ENCODE measurements at places on chromosomes 7 and 10.

DNA sequence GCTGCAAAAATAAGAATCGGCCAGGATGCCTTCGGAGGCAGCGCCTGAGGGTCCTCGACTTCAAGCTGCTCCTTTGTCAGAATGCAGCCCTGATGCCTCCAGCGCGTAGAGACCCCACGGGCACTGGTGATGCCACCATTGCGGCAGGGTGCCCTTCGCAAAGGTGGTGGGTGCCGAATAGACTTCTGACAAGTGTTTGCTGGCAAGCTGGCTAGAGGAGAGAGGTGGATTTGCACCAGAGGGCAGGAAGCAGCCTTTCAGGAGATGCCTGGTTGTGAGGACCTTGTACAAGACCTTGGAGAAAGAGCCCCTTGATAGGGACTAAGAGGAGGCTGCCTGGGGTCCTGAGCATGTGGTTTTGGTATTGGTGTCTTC is 103.2 kb upstream of the PPIF start:
- no peak for DNase-seq

GRCh38 chr10:61078542-61079275 is 134.7 kb upstream of the RHOBTB1 start:
- no peak for DNase-seq

- no peak for DNase-seq
Observed at GRCh38 chr10:90784771-90785170, 73.1 kb downstream of the HTR7 start.

- no peak for DNase-seq
Observed at GRCh38 chr7:159050704-159051103, 94.0 kb downstream of the VIPR2 start.

- DNase-seq, result no peak
Observed at GRCh38 chr7:40133561-40134427, 628 bp downstream of the MPLKIP start.

- peak; percentile 22 for DNase-seq
Observed at GRCh38 chr7:26369593-26369992, 77.9 kb downstream of the SNX10 start.

GRCh38 chr10:114068054-114068707 is 24.5 kb downstream of the ADRB1 start:
- no peak for DNase-seq

DNA sequence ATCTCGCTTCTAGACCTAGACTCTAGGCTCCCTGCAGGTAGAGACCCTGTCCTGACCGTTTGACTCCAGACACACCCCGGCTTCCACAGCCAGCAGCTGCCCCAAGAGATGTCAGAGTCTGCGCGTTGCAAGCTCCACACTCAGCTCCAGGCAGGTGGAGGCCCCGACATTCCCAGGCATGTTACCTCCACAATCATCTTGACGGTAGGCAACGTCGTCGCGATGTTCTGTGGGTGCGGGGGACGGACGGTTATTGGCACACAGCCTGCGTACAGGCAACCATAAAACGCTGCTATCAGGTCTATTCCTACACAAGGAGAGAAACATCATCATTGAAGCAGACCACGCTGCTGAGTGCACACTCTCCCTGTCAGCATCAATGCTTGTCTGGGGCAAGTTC is 213.2 kb downstream of the ZMYND11 start:
- no peak for DNase-seq

DNA sequence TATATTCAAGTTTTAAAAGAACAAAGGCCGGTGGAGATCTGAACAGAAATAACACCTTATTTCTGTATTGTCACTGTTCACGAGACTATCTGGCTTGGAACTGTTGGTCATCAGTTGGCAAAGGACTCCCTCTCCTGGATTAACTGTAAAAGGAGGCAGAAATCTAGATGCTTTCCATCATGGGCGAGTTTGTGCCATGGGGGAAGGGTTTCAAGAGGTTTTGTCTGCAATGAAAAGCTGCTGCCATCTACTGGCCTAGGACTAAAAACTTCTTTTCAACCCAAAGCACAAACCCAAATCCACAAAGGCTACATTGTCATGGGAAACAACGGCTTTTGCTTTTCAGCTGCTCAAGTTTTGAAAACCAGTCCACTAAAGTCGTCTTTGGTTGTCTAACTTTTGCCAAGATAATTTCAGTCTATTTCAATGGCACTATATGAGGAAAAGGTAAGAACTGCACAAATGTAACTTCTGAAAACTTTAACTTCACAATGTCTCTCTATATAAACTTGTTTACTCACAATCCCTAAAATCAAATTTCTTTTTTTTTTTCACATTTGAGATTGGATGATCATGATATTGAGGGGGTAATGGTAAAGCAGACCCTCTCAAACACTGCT is 196.8 kb downstream of the SKAP2 start:
- peak; percentile 96 for DNase-seq

- no peak for DNase-seq
Observed at GRCh38 chr7:150734254-150734653, 3.0 kb upstream of the GIMAP5 start.

- no peak for DNase-seq
Observed at GRCh38 chr7:16359216-16359615, 62.1 kb downstream of the CRPPA start.

DNA sequence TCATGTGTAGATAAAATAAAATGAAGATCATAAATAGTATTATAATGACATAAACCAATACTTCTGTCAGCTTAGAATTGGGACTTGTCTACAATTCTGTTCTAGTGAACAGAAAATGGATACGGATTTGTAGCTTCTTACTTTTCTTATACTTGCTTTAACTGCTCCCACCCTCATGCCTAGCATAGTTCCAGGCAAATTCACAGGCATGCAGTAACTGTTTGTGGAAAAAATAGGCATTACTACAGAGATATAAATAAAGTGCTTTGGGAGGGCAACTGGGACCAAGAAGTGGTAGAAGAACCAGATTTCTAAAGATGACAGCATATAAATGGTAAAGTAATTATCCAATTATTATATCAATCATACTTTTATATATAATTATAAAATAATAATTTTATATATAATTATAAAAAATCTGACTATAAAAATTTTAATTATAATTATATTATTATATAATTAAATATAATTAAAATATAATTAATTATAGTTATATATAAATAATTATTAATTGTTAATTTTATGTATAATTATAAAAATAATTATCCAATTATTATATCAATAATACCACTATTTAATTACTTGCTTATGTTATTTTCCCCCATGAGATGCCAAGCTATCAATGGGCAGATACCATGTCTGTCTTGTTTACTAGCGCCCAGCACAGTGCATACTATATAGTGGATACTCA is 144.1 kb downstream of the NOC3L start:
- no peak for DNase-seq

- DNase-seq, result no peak
Observed at GRCh38 chr10:105843786-105844185, 1202.7 kb downstream of the SORCS3 start.

GRCh38 chr10:125094806-125095205 is 65.6 kb downstream of the CTBP2 start:
- no peak for DNase-seq

- no peak for DNase-seq
Observed at GRCh38 chr10:23535381-23535780, 96.5 kb downstream of the OTUD1 start.
